ENCODE measurements at places on chromosomes 3 and 15. TPM values are rescaled to one million over a fixed set of nuclear protein-coding genes. Genes with fewer than 3 reads are reported as not detected.

DNA sequence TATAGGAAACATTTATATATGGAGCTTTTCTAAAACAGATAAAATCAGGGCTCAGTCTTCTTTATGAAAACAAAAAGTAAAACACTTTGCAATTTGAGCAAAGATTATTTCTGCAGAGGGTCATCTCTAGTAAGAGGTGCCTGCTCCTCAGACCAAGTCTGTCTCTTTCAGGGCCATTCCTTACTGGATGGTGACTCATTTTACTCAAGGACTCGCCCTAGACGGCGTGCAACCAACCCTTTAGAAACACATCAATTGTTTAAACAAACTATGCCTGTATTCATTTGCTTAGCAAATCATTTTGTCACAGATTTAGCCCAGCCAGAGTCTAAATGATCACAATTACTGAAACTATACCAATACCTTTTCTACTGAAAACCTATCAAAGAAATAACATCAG lies 242.8 kb upstream of the ICE2 start:
- peak; percentile 8 for DNase-seq

DNA sequence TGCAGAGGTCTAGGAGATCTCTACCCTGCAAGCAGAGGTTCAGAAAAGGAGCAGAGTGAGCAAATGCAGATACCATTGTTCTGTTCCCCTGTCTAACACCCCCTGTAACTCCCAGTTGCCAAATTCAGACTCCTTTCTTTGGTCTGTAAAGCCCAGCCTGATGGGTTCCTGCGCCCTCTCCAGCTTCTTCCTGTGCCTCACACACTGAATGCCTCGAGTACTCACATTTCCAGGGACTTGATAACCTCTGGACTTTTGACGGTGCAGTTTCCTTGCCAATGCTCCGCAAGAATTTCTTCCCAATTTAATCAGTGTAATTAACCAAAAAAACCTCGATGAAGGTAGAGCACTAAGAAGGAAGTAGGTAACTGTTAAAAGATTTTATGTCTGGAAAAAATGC lies 19.3 kb downstream of the PDE8A start:
- DNase-seq: no peak

GRCh38 chr3:69784954-69785514 lies 45.8 kb downstream of the MITF start:
- peak; percentile 63 for DNase-seq

DNA sequence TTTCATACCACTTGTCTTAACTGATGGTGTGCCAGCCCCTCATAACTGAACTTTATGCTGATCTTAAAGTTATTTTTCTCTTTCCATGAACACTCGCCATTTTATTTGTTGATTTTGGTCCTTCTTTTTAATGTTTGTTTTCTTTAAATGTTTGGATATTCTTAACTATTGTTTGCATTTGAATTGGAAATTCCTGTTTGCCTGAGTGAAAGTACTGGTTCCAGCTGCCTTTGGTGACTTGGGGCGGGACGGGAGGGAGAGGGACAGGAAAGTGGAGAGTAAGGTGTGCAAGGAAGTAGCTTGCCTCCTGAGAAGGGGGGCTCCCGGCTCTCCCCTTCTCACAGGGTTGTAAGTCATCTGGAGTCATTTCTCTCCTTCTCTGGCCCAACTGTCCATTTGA lies 287.1 kb upstream of the PPP2R3A start:
- no peak for DNase-seq

DNA sequence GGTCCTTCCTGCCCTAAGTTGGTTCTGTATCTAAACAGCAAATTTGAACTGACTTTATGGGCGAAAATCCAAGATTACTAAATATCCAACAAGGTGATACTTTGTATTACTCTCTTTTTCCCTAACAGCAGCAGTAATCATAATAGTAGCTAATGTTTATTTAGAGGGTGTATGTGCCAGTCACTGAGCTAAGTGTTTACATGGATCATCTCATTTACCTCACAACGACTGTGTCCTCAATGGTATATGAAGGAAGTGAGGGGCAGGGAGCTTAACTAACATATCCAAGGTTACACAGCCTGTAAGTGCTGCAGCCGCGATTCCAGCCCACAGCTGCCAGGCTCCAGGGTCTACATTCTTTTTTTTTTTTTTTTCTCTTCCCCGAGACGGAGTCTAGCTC lies 10.3 kb upstream of the LRRC34 start:
- DNase-seq: no peak

GRCh38 chr3:189340680-189341460 lies 169.1 kb downstream of the TPRG1 start:
- DNase-seq: no peak

DNA sequence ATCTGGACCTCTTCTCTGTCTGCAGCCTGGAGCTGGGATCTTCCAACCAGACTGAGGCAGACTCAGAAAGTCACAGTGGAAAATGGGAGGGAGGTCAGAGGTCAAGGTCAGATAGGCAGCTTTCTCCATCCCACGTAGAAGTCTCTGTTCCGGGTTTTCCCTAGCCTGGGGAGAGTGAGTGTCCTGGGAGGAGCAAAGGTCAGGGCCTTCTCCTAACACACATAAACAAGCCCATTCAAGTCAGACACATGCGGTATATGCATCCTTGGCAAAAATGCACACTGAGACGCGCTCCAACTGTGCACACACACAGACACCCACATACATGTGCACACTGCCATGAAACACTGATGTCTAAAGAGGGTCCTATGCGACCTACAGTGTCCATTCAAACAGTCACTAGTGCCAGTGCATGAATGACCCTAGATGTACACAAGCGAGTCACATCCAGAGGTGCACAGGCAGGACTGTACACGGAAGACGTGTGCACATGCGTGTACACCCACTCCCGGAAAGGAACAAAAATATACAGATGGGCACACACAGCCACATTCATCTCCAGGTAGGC lies 681 bp downstream of the TWF2 start:
- no peak for DNase-seq

DNA sequence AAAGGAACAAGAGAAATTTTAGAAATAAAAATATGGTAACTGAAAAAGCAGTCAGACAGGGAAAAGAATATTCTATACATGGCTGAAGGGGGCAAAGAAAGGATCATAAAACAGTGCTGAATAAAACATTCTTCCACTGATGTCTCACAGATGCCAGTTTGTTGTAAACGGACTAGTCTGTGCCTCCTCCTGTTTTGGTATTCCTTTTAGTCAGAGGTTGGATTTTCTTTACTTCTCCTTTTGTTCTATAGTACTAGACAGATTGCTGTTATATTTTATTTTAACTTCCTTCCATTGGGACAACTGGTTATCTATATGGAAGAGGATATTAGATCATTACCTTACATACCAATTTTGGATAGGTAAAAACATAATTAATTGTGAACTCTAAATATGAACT lies 16.0 kb upstream of the GNB5 start:
- no peak for DNase-seq

Gene GPR160
- total RNA-seq: 105 TPM

GRCh38 chr3:105399611-105400010 lies 32.9 kb downstream of the ALCAM start:
- no peak for DNase-seq

Gene ITPKA
- total RNA-seq: 6.7 TPM

Gene LNP1
- 10.8 TPM for total RNA-seq

Gene CFAP44
- total RNA-seq: not detected

GRCh38 chr3:144626835-144627234 lies 655.2 kb downstream of the DIPK2A start:
- DNase-seq: no peak

DNA sequence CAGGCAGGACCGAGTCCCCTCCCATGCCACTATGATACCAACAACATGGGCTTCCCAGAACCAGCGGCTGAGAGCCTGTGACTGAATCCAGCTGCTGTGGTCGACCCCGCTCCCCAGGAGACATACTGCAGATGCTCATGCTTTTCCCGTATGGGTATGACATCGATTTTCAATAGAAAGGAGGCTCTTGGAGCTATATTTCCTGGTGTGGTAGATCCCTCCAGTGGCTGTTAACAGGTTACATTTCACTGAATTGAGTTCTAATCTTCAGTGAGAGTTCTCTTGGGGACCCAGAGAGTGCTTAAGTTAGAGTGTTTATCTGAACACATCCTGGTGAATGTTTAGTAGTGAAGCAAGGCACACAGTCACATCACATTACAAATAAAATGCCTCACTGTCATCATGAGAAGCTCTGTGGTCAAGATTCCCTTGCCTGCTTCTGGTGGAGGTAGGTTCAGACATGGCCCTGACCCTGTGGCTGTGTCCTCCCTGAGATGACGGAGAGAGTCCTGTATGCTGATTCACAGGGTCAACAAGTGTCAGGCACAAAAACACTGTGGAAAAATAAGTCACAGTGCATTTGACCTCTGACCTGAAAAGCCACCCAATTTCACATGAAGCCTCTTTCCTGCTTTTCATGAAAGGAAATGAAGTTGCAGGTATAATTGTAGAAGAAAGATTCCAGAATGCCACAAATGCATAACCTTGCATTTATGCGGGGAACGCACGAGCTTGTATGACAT lies 110.9 kb downstream of the GABRG3 start:
- no peak for DNase-seq

DNA sequence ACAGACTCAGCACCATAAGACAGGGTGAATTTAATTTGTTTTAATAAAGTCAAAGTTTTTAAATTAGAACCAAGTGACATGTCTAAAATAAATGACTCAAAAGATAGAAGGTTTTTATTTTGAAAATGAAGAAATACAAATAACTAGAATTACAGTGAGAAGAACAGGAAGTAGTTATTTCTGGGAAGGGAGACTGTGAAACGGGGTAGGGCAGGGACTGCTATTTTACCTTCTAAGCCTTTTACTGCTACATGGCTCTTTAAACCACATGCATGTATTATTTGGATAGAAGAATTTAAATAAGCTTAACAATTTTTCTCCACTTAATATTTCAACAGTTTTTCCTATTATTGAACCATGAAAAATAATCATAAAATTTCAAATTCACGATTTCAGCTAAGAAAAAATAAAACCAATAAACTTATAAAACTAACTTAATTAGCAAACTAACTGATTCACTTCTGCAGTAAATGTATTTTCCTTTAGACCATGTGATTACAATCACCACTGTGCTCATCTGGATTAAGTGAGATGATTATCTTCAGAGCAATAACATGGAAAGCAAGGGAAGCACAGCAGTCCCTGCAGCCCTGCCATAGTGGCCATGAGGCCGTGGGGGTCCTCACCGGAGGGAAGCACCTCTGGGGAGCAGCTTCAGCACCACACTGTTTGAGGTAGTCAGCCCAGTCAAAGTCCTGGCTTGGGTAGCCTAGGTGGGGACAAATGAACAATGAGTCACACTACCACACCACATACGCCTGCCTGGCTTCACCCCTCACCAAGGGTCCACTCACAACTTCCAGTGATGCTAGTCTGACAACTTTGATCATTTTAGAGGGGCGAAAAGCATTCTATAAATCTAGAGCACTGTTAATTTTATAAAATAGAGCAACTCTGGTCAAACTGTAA lies 28.3 kb upstream of the STIMATE start:
- no peak for DNase-seq

Gene LSAMP
- total RNA-seq: not detected

DNA sequence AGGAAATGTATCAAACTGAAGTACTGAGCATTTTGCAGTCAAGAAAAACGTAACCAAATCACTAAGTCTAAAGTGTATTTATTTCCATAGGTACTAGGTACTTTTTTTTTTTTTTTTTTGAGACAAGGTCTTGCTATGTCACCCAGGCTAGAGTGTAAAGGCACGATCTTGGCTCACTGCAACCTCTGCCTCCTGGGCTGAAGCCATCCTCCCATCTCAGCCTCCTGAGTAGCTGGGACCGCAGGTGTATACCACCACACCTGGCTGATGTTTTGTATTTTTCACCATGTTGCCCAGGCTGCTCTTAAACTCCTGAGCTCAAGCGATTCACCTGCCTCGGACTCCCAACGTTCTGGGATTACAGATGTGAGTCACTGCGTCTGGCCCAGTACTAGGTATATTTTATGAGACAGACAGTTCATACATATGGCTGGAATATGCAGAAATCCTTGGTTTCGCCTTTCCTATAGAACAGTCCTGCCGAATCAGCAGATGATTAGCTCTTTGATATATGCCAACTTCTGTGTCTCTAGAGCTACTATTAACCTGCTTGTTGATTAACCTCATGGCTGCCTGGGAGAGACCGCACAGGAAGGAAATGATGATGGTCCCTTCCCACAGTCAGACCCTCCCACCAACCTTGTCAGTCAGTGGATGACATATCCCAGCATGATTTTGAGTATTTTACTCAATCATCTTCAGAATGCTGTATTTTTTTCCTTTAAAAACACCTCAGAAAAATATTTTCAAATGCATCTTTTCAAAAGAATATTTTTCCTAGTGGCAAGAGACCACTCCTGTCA lies 32.3 kb downstream of the TMOD3 start:
- DNase-seq: no peak

Gene AADAC
- total RNA-seq: not detected

Gene CACNA2D3
- total RNA-seq: 6.1 TPM

Measured in Caki2 (cell line).